T-cell (primary cell): ENCODE measurements at places on chromosomes 12 and 14. TPM values are rescaled to one million over a fixed set of nuclear protein-coding genes. Genes with fewer than 3 reads are reported as not detected.

DNA sequence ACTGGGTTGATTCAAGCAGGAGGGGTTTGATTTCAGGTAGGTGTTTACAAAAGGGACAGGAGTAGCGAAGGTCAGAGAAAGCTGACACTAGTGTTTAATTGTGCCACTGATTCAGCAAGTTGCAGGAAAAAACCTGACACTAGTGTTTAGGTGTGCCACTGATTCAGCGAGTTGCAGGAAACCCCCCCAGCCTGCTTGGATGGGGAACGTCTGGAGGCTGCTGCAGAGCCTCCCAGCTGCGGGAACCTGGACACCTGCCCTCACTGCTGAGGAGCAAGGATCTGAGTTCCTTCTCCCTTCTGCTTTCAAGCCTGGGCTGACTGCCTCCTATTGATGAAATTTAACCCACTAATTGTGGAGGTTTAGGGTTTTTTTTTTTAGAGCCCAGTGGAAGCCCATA, 84.2 kb downstream of the AVPR1A start:
- DNase-seq, result no peak

- no peak for DNase-seq
Observed at GRCh38 chr12:51887476-51888315, at the start of gene ANKRD33. Gene ANKRD33 (plus strand): TSS chr12:51888103. CDS start chr12:51888187, 84 bp downstream.

DNA sequence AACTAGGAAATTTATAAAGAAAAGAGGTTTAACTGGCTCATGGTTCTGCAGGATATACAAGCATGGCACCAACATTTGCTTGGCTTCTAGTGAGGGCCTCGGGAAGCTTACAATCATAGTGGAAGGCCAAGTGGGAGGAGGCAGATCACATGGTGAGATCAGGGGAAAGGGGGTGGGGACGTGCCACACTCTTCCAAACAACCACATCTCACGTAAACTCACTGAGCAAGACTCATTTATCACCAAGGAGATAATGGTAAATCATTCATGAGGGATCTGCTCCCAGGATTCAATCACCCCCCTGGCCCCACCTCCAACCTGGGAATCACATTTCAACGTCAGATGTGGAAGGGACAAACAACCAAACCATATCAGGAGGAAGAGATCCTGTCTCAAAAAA, 35.8 kb downstream of the NUMB start:
- DNase-seq, result no peak

DNA sequence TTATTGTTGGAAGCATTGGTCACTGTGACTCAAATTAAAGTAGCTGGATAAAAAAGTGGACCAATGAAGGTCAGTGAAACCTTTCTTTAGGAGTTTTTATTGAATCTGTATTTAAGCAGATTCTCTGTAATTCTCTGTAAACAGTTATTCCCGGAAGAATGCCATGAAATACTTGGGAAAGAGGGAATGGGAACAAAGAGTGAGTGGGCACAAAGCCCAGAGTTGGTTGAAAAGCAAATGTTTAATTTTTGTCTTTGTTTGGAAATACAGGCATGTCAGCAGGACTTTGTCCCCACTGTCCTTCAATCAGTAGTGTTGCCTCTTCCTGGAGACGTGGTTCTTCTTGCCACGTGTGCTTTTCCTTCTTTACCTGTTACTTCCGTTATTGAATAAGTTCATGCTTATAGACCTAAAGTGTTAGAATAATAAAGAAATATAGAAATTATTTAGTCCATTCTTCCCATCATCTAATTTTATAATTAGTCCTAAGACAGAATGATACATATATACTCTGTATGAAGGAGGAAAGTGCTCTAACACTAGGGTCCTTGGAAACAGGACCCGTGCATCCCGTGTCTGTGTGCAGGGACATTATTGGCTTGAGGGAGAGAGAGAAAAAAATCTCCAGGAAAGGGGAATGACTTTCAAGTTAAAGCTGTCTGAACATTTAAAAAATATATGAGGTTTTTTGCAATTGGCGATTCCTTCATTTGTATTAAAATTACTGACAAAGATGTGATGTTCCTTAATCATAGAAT, 2.0 kb upstream of the ANG start:
- no peak for DNase-seq

GRCh38 chr12:24840046-24840800, 108.7 kb downstream of the BCAT1 start:
- DNase-seq, result no peak

GRCh38 chr12:4780641-4781611, 60.7 kb downstream of the GALNT8 start:
- no peak for DNase-seq

DNA sequence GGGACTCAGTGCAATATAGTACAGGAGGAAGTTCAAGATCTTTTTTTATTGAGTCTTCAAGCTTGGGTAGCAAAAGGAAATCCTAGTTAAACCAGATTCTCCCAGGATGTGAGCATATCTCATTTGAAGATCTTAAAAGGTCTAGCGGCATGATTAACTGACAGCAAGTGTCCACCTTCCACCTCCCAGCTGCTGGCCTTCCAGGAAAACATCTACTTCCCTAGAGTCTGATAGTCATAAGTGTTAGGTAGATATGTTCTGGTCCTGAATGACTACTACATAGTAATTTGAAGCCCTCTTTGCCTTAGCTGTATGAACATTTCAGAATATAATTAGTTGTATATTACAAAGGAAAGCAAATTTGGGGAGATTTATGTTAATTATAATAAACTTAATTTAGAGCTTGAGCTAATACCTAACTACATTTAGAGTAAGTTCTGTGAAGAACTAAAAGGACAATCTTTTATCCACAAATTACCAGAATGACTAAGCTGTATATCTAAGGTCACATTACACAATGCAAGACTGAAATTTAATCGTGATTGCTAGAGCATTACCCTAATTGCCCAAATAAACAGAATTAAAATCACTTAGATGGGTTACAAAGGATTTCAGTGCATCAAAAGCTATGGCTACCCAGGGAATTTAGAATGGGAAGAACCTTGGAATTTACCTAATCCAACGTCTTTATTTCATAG, 9.9 kb downstream of the LGR5 start:
- no peak for DNase-seq

DNA sequence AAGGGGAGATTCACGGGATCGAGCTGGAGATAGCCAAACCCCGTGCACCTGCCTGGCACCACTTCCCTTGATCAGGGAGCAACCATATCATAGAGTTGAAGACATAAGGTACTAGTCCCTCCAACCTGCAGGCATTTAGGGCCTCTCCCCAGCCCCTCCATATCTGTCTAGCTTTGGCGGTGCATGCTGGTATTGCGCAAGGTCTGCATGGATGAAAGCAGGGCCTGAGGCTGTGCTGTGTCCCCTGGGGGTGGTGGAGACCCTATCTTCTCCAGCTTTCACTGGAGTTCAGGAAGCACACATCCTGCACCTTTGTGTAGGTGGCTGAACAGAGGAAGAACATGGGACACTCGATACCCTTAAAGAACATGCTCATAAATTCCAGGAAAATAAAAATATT, 46.9 kb downstream of the KCTD10 start:
- DNase-seq, result no peak

GRCh38 chr12:40511341-40511740, 180.9 kb upstream of the CNTN1 start:
- DNase-seq, result no peak

DNA sequence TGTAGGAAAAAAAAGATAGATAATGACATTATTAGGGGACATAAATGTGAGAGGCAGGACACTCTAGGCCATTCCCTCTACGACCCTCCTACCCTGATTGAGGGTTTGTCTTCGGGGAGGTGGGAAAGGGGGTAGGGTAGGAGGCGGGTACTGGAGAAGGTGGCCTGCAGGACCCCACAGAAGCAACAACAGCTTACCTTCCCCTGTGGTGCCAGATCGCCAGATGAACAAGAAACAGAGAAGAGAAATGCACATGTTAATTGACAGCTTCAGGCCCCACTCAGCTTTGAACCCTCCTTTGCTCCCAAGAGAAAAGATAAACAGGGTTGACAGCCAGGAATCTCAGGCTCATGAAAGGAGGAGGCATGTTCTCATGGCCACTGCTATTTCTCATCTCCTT, 4.8 kb downstream of the PHB2 start:
- no peak for DNase-seq

DNA sequence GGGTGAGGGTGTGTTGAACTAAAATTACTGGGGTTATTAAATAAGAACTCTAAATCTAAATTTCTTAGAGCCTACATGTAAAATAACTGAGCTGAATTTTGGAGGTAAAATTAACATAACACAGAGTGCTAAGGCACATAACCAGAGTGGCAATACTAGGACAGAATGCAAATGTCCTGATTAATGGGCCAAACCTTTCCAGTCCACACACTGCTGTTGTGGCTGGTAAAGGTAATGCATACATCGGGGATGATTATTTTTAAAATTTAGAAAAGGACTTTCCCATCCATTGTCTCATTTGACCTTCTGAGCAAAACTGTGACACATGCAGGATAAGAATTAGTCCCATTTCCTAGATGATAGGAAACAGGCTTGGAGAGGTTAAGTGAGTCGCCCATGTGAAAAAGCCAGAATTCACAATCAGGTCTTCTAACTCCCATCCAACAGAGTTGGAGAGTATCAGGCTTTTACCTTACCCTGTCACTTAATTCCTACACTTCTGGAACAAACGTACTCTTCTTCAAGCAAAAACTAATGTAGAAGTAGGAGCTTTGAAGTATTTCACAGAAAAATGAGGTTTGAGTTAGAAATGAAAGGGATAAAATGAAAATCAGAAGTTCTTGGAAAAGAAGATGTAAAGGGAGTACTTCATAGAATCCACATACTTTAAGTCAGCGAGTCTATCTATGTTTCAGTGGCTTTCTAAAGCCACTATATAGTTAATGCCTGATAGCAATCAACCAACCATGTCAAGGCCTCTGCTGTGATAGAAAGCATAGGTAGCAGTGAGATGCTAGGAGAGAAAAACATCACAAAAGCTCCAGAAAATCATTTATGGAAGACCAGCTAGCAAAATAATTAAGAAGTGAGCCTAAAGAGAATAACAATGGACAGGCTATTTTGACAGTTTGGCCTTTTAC, 334.9 kb upstream of the DIO2 start:
- DNase-seq, result no peak

DNA sequence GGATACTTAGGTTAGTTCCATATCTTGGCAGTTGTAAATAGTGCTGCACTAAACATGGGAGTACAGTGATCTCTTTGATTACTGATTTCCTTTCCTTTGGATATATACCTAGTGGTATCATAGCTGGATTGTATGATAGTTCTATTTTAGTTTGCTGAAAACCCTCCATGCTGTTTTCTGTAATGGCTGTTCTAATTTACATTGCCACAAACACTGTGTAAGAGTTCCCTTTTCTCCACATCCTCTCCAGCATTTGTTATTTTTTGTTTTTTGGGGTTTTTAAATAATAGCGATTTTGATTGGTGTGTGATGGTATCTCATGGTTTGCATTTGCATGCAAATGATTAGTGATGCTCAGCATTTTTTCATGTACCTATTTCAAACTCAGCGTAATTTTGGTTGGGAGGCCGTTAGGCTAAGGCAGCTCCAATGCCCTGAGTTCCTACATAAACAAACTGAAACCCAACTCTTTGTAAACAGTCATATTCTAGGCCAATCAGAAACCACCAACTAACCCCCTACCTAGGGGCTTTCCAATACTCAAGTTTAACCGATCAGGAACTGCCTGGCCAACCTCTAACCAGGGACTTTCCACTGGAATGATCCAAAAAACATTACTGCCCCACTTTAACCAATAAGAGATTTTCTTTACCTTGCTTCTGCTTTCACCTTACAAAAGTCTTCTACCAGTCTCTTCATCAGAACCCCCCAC, 171.6 kb downstream of the FBXL14 start:
- no peak for DNase-seq

DNA sequence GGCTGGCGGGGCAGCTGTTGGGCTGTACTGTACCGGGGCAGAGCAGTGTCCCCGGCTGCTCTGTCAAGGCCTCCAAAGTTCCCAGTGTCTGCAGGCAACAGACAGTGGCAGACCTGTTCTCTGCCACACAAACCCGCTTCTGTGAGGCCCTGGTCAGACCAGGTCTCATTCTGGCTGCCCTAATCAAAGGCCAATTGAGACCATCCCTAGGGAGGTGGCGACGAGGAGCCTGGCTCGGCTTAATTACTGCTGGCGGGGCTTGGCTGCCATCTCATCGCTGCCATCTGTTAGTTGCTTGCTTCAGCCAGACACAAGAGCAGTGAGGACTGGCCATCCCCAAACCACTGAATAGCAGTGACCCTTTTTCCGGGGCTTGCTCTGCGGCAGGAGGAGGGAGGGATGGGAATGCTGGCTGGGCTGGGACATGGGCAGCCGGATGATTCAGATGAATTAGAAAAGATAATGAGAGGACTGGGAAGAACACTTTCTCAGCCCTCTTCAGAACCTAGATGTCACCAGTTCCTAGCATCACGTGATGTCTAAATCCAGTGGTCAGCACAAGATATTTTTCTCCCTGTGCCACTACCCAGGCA, 24.5 kb downstream of the ERG28 start:
- DNase-seq, result no peak

DNA sequence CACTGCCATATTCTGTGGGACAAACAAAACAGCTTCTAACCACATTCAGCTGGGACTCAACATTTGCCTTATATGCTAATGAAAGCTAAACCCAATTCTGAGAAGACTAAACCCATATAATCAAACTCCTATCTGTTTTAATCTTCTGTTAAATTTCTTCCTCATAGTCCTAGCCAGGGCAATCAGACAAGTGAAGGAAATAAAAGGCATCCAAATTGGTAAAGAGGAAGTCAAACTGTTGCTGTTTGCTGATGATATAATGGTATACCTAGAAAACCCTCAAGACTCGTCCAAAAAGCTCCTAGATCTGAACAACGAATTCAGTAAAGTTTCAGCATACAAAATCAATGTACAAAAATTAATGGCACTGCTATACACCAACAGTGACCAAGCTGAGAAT, 157.1 kb downstream of the PHLDA1 start:
- DNase-seq, result no peak

The DCP1B gene
- total RNA-seq, result 10.5 TPM

The ZC2HC1C gene
- 0.57 TPM for total RNA-seq

The FOXN4 gene
- not detected for total RNA-seq

The ZDHHC17 gene
- 44.6 TPM for total RNA-seq
